ENCODE measurements at places on chromosomes 3 and 15.

DNA sequence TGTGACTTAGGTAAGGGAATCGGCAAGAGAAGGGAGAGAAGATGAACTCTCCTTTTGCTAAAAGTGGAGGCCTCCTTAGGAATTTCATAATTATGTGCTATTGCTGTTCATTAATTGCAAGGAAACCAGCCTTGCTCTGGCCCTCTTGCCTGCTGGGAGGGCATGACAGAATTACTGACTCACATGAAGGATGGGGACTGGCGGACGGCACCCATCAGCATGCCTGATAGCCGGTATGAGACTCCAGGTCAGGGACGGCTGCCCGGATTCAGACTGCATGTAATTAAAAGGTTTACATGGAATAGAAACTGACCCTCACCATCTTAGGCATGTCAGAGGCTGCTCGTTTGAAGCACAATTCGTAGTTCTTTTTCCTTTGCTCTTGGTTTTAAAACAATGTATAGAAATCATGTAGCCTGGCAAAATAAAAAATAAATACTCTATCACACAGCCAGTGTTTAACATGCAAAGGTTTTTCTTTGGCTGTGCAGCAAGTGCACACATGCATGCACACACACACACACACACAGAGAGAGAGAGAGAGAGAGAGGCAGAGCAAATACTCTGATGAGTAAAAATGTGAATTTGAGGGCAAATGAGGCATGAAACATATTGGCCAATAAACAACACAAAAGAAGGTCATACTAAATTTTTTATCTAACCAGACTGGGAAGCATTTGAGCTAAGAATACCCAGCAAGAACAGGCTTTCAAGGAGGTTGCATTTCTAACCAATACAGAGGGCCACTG, 82.7 kb downstream of the FOXB1 start:
- DNase-seq, result no peak

GRCh38 chr3:174460831-174461230, 398.3 kb upstream of the NAALADL2 start:
- no peak for DNase-seq

DNA sequence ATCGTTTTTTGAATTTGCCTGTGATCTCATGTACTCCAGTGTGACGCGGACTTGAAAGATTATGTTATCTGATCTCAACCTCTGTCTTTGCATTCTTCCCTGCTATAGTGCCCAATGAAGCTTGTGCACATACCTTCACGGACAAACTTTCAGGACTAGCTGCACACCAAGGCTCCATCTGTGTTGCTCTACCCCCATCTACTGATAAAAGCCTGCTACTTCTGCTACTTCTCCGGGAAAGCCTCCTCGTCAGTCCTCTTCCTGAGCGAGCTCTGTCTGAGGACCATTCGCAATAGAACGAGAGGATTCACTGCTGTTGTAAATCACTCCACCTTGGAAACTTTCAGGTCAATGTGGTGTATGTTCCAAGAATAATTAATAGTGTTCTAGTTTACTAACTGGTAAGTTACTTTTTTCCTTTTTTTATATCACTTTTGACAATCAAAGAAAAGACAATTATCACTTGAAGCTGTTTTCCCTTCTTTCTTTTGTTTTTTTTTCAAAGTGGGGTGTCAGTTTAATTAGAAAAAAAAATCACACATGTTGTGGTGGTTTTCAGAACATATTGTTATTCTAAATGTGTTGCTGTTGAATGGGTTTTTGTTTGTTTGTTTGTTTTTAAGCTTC, 217.6 kb downstream of the ARRDC4 start:
- DNase-seq, result peak; percentile 79

DNA sequence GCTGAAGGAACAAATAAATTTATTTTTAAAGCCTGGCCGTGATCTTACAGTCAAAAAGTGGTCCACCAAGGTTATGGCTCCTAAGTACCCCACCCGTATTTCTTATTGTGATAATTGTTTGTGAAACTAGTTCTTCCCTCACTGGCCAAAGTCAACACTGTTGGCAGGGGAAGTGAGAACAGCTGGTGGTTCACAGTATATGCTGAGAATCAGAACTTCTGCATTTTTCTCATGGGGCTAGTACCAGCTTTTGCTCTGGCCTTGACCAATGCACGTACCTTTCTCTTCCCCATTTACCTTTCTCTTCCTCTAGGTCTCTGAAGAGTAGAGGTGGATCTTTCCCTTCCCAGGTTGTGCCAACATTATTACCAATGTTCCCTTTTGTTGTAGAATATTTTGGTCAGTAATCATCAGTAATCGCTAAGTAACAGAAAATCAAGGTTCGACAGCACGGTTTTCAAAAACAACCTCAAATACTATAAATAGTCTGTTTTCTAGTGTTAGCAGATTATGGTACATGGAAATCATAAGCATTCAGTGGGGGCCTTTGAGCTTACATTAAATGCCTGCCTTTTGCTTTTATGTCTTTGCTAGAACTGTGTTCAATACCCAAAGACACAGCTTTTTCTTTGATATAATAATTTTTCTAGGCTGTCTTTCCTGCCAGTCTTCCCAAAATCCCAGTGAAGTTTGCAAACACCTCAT, 268.0 kb downstream of the LPP start:
- no peak for DNase-seq

All from mammary epithelial cell (primary cell).